Stimulated activated CD8-positive, alpha-beta memory T cell treated with anti-CD3 and anti-CD28 coated beads, Interleukin-7, amount 100 ng/mL, for 48 hours (primary cell): ENCODE measurements at places on chromosomes 2 and 18.

DNA sequence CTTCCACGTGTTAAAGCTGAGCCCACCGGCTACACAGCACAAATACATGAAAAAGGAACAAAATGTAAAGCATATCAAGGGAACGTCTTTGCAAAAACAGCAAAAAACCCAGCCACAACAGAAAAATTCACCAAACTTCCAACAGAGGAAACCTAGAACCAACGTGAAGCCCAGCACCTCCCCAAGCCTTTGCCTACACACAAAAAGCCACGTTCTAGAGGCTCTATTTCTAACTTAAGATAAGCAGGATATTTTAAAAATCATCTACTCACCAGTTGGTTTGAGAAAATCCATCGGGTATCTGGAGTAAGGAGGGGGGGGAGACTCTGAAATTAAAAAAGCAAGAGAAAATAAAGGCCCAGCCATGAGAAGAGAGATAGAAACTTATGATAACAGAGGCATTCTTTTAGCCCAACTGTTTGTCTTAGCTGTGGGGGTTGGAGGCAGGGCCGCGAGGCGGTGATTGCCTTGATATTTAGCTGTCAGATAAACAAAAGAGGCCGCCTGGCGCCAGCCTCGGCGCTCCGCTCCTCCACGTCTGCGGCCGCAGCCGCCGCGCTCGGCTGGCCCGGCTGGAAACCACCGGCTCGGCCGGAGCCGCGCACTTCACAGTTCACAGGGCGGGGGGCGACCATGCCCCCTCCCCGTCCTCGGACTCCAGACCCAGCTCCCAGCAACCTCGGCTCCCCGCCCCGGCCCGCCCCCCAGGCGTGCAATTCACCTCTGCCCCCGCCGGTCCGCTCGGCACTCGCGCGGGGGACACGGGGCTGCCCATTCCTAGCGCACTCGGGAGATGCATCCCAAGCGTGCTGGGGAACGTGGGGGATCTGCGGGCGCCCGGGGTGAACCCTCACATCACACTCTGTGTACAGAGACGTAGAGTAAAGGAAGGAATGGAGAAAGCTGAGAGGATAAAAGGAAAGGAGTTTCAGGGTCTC is 2.4 kb downstream of the SMAD7 start:
- DNase-seq: no peak

DNA sequence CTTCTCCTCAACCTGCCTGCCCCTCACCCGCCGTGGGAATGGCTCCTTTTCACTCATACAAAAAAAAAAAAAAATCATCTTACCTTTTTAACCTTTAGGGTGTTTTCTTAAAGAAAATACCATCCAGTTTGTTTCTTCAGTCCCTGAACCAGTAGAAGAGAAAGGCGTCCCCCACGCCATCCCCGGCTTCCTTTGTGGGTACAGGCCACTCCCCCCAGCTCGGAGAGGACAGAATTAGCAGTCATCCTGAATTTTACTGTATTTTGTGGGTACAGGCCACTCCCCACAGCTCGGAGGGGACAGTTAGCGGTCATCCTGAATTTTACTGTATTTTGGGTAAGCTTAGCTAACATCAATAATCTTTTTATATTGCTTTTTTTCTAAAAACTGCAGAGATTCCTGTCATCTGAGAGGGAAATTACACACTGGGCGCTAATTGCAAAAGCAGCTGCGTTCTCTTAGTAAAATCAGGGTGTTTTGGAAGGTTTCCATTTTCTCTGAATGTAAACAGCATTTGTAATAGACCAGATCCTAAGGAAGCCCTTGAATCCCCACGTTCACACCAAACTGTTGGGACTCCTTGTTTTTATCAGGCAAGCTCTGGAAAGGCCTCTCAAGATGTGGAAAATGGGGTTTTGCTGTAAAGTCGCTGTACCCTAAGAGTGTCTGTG is 72.5 kb downstream of the NFATC1 start:
- no peak for DNase-seq

DNA sequence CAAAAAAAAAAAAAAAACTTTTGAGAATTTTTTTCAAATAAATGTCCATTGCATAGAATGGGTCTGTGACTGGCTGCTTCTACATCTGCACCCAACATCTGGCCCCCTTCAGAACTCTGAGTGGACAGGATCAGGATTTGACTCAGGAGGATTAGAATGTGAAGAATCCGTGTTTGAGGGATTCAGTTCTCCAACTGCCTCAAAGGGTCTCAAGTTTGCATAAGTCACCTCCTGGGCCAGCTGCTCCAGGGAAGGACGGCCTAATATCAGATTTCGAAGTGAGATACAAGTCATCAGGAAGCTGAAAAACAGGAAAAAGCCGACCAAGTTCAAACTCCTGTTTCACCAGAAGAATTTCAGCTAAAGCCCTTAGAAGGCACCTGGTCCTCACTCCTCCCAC is 10.9 kb downstream of the MAT2A start:
- DNase-seq: no peak

DNA sequence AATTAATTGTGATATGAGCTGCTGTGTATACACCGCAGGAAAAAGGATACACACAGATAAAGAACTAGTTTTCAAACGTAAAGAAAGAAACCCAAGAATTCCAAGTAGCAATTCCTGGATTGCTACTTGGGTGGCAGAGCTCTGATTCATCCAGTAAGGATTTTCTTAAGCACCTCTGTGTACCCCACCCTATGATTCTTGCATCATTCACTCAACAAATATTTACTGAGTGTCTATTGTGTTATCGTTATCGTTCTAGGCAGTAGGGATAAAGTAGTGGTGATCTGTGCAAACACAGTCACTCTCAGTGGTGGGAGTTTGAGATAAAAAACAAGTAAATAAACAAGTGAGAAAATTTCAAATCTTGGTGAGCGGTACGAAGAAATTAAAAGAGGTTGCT is 4.9 kb upstream of the TMEM200C start:
- no peak for DNase-seq
